Lung (tissue), 17 donors: ENCODE measurements at places on chromosomes 1 and 21.

GRCh38 chr1:115475252-115475651 lies 137.2 kb upstream of the NGF start:
- no peak for DNase-seq

DNA sequence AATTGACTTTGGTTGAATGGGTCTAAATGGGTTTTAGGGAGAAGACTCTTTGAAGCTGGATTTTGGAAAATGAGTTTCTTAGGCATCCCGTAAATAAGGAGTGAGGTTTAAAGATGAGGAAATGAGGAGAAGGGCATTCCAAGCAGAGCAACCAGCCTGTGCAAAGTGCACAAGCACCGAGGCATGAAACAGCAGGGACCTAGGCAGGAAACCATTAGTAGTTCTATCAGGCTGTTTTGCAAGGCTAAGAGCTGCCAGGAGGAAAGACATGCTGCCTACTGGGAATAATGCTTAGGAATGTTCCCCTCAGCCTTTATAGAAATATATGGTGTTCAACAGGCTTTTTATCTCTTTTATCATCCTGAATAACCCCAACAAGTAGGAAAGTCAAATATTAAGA lies 153.1 kb upstream of the FGGY start:
- no peak for DNase-seq

DNA sequence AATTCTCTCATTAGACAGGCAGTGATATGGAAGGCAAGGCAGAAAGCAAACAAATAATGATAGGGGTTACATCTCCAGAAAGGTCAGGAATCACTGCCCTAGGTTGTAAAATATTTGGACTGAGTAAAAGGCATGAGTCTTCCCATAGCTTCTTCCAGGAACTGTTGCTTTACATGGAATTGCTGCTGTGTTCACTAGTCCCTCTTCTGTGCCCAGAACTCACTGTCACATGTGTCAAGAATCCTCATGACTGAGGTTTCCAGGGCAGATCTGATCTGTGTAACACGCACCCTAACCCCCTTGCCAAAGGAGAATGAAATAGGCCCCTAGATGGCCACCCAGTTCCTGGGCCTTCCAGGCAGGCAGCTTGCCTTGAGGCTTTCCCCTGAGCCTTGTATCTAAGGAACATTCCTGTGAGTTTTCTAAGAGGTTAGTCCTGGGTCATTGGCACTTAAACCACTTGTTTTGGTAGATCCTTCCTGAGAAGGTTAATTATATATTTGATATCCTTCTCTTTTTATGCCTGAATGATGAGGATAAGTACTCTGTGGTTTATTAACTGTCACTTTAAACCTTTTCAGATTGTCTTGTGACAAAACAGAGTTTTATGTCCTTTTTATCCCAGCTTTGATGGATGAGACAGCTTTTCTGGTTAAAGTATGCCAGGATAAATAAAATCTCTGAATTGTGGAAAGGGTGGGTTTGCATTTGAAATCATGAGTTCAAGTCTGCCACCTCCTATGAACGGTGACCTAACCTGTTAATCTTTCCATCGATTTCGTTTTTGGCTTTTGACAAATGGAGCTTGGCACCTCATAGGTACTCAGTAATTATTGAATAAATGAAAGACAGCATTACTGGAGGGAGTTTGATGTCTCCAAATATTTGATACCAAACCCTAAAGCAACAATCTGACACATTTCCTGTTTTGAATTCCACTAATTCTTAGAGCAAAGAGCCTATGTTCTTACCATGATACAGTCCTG lies 163.3 kb downstream of the DHRS3 start:
- peak; percentile 36 for DNase-seq

GRCh38 chr1:98783821-98784220 lies 122.3 kb downstream of the SNX7 start:
- no peak for DNase-seq

- no peak for DNase-seq
Measured at GRCh38 chr1:8496473-8496872, 178.6 kb downstream of the SLC45A1 start.

GRCh38 chr1:229122606-229123005 lies 148.3 kb upstream of the RAB4A start:
- DNase-seq: no peak

DNA sequence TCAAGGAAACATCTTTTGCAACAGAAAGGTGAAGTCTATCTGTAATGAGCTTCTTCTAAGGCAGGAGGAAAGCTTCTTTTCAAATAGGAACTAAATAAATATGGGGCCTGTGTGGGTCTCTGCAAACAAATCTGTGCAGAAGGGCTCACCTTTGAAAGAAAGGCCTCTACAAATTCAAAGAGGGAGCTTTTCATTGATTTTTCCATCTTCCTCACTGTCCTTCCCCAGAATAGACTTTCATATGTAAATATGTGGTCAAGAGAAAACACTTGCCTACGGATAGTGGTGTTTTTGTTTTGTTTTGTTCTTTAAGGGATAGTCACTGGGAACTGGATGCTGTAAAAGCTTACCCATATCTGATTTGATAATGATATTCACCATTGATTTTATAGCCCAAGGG lies 223.4 kb downstream of the DSCAM start:
- DNase-seq: no peak
